ENCODE measurements at places on chromosomes 7 and 10.

DNA sequence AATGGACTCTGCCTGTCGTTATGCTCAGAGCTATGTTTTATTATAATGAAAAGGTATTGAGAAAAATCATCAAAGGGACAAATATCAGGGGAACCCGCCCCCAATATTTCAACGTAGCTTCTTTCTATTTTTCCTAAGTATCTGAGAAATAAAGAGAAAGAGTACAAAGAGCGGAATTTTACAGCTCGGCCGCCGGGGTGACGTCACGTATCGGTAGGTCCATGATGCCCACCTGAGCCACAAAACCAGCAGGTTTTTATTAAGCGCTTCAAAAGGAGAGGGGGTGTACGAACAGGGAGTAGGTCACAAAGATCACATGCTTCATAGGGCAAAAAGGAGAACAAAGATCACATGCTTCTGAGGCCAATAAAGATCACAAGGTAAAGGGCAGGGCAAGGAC is 281.6 kb upstream of the POM121L12 start:
- no peak overlapping the region for H3K4me3 ChIP-seq
- H3K36me3 ChIP-seq, result no peaks in the 10 kb centered on the region
- no peaks in the 10 kb centered on the region for H3K27me3 ChIP-seq
- DNase-seq, result no peak
- no peaks in the 10 kb centered on the region for H3K4me1 ChIP-seq
- no peak overlapping the region for H3K27ac ChIP-seq

DNA sequence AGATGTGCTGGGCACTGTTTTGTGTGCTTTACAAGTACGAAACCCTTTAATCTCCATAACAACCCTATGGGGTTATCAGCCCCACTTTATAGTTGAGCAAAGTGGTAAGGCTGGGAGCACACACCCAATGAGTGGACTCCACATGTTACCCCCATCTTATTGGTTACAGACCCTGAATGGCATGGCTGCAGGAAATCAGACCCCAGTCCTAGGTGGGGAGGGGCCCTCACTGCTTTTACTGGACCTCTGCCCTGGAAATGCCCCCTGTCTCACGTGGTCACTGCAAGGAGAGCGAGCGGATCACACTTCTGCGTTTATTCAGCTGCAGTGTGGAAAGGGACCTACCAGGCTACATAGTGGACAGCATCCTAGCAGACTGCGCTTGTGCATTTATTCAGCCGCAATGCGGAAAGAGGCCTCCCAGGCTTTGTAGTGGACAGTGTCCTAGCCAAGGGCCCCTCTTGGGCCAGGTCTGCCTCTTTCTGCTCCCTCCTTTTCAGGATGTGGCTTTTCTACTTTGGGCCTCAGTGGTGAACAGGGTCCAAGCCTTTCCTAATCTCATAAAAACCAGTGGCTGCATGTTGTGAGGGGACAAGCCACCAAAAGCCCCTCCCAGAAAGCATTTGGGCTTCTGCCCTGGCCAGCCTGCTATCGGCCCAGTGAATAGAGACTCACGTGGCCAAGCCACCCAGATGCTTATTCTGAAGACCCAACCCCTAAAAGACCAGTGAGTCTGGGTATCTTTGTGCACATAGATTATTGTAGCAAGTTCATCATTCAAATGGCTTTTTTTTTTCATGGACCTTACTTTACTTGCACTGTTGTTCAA is 405.7 kb upstream of the RNF32 start:
- no peaks in the 10 kb centered on the region for H3K36me3 ChIP-seq
- no peak overlapping the region for H3K4me3 ChIP-seq
- DNase-seq, result peak; percentile 48
- no peaks in the 10 kb centered on the region for H3K27me3 ChIP-seq
- no peaks in the 10 kb centered on the region for H3K4me1 ChIP-seq

GRCh38 chr10:37865957-37866803 is 8.8 kb upstream of the ZNF248 start:
- no peak for DNase-seq
- H3K4me1 ChIP-seq, result no peaks in the 10 kb centered on the region
- H3K36me3 ChIP-seq, result no peaks in the 10 kb centered on the region
- no peak overlapping the region for H3K4me3 ChIP-seq
- no peaks in the 10 kb centered on the region for H3K27me3 ChIP-seq

DNA sequence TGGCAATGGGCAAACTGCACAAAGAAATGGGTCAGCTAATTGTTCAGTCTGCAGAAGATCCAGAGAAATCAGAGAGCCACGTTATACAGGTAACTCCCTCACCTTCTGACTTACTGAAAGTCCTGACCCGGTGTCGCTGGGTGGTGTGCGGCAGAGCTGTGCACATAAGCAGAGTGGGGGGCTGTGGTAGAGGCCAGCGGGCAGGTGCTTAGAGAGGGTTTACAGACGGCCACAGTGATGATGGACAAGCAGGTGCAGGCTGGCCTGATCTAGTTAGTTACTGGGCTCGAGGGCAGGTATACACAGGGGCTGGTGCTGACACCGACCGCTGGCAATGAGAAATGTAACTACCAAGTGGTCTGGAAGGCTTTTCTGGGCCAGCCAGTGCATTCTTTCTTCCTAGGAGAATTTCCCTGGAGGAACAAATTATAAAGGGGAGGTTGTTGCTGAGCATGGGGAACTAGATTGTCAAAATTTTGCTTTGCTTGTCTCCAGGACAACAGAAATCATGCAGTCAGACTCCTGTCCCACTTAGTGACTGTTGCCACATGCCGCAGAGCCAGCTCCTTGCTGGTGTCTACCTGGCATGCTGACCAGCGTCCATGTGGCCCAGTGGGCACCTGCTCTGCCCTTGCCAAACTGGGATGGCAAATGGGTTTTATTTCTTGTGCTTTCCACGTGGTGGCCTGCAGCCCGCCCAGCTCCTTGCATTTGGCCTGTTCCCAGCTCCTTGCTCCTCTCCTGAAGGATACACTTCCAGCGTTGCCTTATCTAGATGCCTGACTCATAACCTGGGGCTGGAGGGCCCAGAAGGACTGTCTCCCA is 28.8 kb downstream of the DENND10 start:
- H3K4me1 ChIP-seq, result no peaks in the 10 kb centered on the region
- no peaks in the 10 kb centered on the region for H3K27me3 ChIP-seq
- H3K4me3 ChIP-seq, result no peak overlapping the region
- H3K36me3 ChIP-seq, result peaks cover 5% of the 10 kb centered on the region
- H3K27ac ChIP-seq, result no peak overlapping the region

DNA sequence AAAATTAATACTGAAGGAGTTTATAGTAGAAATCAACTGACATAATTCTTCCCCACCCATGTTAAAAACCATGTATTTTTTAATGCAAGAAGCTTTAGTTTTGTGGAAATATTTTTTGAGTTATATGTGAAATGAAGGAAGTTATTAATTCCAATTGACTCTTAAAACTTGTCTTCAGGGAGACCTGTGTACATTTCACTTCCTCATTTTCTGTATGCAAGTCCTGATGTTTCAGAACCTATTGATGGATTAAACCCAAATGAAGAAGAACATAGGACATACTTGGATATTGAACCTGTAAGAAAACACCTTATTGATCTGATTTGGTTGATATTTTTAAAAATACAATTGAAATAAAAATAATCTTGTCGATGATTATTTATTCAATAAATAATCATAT is 33.3 kb downstream of the CD36 start:
- H3K4me1 ChIP-seq, result no peaks in the 10 kb centered on the region
- no peaks in the 10 kb centered on the region for H3K36me3 ChIP-seq
- H3K27ac ChIP-seq, result no peak overlapping the region
- DNase-seq, result no peak
- H3K27me3 ChIP-seq, result no peaks in the 10 kb centered on the region
- no peak overlapping the region for H3K4me3 ChIP-seq

- H3K36me3 ChIP-seq, result no peaks in the 10 kb centered on the region
- no peaks in the 10 kb centered on the region for H3K4me1 ChIP-seq
- no peak for DNase-seq
These were observed 108.9 kb downstream of the C10orf105 start for GRCh38 chr10:71610651-71611050.

DNA sequence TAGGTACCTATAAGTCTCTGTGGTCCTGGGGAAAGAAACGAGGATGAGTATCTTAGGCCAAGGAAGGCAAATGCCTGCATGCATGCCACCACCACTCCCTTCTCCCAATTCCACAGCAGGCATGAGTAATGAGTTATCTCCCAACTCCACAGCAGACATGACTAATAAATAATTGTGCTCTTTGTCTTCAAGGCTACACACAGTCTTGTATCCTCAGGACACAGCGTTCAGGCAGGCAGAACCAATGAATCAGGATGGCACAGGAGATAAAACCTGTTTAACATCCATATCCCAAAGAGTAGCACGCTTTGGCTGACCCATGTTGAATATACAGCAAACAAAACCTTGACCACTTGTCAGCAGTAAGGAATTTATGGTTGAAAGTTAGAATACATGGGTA is 229.7 kb upstream of the NFE2L3 start:
- no peak for DNase-seq
- no peak overlapping the region for H3K27ac ChIP-seq
- no peak overlapping the region for H3K4me3 ChIP-seq

DNA sequence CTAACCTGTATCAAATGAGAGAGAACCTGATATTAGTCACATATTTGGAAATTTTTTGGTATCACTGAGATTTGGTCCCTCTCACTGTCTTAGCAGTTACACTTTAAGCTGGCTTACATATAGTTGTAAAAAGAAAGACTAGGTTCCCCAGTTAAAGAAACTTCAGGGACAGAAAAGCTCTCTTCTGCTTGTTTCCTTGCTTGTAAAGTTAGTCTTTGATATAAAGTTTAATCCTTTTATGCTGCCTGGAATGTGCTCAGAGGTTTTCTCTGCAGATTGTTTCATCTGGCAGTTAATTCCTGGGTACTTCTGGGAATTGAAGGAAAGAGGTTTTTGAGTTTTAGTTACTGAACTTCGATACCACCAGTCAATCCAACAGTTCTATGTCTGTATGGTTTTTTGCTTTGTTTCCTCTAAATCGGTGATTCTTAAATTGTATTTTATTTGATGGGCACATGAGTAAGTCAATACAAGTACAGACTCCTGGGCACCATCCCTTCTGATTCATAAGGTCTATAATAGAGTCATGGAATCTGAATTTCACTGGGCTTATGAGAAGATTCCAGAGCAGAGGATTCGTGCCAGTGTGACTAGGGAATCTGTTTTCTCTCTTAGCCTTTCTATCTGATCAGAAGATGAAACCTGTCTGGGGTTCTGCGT is 1080.9 kb upstream of the C7orf33 start:
- H3K4me1 ChIP-seq, result no peaks in the 10 kb centered on the region
- no peaks in the 10 kb centered on the region for H3K27me3 ChIP-seq
- no peak overlapping the region for H3K4me3 ChIP-seq

DNA sequence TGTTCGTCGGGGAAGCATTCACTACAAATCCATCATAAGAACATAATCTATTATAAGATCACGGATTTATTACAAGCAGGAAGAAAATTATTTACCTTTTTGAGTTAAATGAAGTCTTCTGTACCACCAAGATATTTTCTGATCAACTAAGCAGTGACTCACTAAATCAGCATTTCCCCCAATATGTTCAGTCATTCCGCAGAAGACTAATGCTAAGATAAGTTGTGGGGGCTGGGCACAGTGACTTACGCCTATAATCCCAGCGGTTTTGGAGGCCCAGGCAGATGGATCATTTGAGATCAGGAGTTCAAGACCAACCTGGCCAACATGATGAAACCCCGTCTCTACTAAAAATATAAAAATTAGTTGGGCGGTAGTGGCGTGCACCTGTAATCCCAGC is 144.2 kb upstream of the EGR2 start:
- H3K27ac ChIP-seq, result no peak overlapping the region
- no peaks in the 10 kb centered on the region for H3K4me1 ChIP-seq
- no peaks in the 10 kb centered on the region for H3K36me3 ChIP-seq
- H3K27me3 ChIP-seq, result no peaks in the 10 kb centered on the region

DNA sequence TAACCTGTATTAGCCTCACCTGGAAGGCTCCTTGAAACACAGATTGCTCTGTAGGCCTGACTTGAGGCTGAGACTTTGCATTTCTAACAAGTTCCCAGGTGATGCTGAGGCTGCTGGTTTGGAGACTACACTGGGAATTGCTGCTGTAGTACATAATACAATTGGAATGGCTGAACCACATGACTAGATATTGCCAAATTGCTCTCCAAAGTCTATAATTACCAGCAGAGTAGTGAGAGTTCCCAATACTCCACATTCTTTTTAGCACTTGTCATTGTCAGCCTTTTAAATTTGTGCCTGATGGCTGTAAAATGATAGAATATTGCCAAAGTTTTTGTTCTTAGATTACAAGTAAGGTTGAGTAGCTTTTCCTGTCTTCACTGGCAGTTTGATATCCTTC is 39.9 kb downstream of the PLEKHA8 start:
- no peaks in the 10 kb centered on the region for H3K4me1 ChIP-seq
- peaks cover 1% of the 10 kb centered on the region for H3K36me3 ChIP-seq
- H3K4me3 ChIP-seq, result no peak overlapping the region
- H3K27ac ChIP-seq, result no peak overlapping the region
- DNase-seq, result no peak

Data from aorta (tissue), 5 donors.